ENCODE measurements at places on chromosomes 16 and 17.
A peak's percentile ranks its signal among the peaks of the same experiment; 100 is the strongest.

DNA sequence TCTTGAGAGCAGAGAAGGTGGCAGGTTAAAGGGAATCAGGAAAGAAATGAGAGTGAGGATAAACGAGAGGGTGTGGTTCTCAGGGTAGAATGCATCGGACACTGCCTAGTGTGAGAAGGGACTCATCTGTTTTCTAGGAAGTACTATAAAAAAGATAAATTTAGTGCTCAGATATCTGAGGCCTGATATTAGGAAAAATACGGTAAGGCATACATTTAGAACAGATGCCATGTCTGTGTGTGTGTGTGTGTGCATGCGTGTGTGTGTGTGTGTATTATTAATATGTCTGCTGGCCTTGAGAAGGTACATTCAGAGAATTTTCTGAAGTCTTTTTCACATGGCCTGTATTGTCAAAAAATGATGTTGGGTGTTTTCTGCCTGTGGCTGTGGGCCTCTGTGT is 414.8 kb downstream of the MAF start:
- DNase-seq = no peak

DNA sequence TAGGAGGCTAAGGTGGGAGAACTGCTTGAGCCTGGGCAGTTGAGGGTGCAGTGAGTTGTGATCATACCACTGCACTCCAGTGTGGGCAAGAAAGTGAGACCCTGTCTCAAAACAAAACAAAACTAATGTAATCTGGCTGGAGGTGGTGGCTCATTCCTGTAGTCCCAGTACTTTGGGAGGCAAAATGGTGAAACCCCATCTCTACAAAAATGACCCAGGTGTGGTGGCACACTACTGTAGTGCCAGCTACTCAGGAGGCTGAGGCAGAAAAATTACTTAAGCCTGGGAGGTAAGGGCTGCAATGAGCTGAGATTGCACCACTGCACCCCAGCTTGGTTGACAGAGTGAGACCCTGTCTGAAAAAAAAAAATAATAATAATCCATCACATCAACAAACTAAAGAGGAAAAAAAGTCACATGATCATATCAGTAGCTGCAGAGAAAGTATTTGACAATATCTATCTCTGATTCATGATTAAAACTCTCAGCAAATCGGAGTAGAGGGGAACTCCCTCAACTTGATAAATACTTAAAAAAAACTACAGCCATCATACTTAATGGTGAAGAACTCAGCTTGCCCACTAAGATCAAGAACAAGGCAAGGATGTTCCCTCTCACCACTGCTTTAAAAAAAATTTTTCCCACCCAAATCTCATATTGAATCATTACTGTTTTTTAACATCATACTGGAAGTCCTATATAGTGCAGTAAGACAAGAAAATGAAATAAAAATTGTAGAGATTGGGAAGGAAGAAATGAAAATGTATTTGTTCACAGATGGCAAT is 31.0 kb downstream of the DHRS7B start:
- DNase-seq = no peak

GRCh38 chr16:85437166-85438052 is 175.7 kb upstream of the GSE1 start:
- no peak for DNase-seq

DNA sequence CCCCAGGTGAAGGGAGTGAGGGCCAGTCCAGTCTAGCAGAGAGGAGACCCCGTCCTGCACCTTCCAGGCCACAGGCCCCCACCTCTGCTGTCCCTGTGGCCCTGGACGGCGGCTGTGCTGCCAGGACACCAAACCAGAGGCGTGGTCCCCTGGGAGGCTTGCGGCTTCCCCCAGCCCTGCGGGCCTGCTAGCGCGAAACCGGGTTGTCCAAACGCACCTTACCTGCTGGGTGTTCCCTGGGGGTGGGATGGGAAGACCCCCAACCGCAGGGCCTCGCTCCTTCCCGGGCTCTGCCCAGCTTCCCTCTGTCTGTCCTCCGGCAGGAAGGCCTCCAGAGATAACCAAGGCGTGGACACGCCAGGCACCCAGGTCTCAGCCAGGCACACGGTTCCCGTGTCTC is 19.6 kb upstream of the CACNA1H start:
- no peak for DNase-seq

- no peak for DNase-seq
Observed at GRCh38 chr16:12173121-12173520, 196.6 kb downstream of the SNX29 start.

- DNase-seq = no peak
Observed at GRCh38 chr16:9437115-9437514, 345.7 kb downstream of the HAPSTR1 start.

- no peak for DNase-seq
Observed at GRCh38 chr16:65644821-65645220, 523.0 kb upstream of the CDH11 start.

DNA sequence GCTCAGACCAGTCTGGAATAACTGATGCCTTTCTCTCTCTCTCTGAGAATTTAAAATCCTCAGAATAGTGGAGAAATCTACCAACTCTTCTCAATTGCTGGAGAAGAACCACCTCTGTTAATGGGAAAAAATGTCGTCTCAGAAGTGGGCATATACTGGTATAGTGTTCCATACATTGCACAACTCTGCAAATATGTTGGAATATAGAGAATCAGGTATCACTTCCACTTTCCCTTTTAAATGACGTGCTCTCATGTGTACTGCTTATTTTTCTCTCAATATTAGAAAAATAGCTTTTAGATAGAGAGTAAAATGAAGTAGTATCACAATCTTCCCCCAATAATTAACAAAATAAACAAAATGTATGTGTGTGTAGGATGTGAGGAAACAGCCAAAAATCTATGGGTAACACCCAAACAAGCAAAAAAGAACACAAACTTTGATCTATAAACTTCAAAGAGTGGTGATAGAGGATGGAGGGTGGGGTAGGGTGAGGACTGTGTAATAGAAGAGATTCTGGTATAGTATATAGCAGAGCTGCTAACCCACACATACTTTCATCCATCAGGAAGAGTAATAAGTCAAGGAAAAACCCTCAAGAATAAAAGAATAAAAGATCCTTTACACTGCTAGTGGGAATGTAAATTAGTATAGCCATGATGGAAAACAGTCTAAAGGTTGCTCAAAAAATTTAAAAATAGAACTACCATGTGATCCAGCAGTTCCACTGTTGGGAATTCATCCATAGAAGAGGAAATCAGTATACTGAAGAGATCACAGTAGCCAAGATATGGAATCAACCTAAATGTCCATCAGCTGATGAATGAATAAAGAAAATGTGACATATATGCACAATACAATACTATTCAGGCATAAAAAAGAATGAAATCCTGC is 46.9 kb downstream of the NFATC3 start:
- DNase-seq = no peak

DNA sequence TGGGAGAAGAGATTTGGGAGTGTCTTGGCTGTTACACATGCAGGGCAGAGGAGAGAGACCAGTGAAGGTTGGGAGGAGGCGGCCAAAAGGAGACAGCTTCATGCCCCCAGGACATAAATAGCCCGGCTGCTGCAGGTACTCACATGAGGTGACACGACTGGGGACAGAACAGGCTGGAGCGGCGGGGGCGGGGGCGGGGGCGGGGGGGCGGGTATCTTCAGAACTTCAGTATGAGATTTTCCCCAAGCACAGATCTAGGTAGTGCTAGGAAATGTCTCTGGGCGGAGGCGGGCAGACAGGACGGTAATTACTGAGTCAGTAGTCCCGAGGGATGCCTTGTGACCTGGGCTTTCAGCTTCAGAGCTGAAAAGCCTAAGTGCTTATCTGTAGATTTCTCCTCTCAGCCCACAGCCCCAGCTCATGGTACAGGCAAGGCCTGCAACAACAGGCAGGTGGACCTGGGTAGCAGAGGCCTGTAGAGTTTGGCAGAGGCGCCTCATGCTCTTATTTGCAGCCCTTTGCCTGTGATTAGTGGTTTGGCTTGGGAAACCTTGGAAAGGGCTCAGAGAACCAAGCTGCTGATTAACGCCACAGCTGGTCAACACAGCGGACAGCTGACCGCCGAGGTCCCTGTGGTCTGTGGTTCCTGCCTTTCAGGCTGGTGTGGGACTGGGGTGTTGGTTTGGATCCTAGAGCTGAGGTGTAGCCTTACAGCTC is 24.5 kb downstream of the UNK start:
- peak; percentile 31 for DNase-seq

DNA sequence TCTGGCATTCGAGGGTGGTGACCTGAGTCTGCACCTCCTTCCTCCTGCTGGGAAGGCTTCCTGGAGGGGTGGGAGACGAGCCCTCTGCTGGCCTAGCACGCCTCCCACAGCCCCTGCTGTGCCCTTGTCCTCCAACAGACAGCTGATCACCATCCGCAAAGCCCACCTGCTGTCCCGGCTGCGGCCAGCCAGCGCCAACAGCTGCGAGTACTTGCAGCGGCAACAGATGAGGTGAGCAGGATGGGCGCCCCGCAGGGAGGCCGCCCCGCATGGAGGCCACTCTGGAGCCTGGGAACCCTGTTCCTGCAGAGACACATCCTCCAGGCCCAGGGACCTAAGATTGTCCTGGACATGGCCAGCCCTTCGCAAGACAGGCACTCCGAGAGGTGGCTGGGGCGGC is 21.6 kb downstream of the UBALD1 start:
- DNase-seq = no peak

GRCh38 chr16:63684149-63685101 is 1437.4 kb downstream of the CDH11 start:
- no peak for DNase-seq

DNA sequence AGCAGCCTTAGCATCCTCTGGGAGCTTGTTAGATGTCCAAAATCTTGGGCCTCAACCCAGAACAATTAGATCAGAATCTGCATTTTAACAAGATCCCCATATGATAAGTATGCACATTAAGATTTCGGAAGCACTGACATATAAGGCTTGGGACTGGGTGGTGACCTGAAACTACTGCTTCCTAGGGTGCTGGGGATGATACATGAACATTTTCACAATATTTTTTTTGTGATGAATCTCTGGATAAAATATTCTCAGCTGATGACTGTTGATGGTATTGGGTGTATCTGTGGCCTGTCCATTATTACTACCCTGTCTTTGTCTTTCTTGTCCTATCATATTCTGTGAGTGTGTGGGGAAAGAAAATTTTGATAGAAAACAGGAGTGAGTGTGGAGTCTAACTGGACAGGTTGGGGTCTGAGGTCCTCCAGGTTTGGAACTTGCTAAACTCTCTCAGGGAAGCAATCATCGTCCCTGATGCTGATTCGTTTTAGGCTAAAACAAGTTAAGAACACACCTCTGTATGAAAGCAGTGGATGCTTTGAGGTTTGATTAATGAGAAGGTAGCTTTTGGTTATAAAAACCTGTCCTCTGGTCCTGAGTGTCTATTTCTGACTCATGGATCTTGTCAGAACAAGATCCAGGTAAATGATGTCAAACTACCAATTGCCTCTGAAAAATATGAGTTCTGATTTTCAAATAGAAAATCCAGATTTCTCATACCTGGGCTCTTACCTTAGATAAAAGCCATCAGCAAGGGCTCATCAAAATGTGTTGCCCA is 23.2 kb downstream of the KRT23 start:
- DNase-seq = peak; percentile 73

DNA sequence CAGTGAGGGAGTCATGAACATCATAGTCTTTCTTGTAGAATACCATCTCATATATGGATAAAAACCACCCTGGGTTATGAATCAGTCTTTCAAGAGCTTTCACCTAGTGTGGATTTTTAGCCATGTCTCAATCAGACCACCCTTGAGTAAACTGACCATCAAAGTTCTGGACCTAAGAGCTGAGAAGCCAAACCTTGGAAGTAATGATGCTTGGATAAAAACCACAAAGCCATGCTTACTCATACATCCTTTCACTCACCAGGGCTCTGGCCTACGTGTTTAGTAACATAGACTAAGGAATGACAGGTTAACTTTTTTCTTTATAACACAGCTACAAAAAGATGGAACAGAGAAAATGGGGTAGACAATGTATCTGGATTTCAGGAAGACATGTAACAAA is 167.2 kb downstream of the STX8 start:
- peak; percentile 29 for DNase-seq

DNA sequence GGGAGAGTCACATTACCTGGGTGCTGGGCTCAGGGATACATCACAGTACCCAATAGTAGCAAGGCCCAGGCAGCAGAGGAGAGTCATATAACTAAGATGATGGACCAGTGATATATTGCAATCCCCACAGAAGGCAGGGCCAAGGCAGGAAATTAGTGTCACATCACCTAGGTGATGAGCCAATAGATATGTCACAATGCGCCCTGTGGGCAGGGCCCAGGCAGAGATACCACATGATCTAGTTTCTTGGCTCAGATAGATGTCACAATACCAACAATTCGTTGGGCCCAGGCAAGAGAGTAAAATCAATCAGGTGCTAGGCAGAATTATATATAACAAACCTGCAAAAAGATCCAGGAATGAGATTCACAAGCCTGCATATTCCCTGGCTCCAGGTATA is 2111.5 kb downstream of the TP53TG3F start:
- no peak for DNase-seq

- no peak for DNase-seq
Observed at GRCh38 chr17:81346908-81347349, 48.3 kb upstream of the BAHCC1 start.

GRCh38 chr16:23564575-23565363 is 7.2 kb downstream of the UBFD1 start:
- no peak for DNase-seq

DNA sequence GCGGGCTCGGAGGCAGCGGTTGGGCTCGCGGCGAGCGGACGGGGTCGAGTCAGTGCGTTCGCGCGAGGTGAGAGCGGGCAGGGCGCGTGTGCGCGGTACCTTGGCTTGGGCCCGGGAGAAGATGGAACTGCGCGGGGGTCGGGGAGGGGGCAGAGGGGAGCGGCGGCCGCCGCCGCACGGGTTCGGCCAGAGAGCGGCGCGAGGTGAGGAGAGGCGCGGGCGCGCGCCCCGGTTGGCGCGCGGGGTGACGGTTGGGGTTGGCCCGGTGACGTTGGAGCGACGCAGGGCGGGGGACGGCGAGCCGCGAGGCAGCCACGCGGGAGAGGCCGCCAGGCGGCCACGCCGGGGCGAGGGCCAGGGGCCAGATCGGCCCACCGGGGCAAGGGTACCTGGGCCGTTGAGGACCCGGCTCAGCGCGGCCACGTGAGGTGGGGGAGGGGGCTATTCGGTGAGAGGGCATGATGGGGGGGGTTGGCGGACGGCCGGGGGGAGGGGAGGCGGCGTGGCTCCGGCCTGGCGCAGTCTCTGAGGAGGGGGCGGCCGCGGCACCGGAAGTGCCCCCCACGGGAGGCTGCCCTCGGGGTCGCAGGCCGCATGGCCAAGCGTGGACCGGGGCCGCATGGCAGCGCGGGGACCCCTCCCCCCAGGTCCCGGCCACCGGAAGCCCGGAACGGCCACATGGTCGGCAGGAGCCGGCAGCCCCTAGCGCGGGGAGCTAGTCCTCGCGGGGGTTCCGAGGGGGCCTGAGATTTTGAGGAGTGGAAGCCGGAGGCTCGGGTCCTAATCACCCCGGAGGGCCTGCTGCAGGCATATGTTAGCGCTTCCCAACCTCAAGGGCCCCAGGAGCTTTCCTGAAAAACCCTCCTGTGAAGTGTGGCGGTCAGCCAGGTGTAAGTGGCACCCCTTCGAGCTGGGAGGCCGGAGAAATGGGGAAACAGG is 527 bp downstream of the EIF5A start:
- no peak for DNase-seq

DNA sequence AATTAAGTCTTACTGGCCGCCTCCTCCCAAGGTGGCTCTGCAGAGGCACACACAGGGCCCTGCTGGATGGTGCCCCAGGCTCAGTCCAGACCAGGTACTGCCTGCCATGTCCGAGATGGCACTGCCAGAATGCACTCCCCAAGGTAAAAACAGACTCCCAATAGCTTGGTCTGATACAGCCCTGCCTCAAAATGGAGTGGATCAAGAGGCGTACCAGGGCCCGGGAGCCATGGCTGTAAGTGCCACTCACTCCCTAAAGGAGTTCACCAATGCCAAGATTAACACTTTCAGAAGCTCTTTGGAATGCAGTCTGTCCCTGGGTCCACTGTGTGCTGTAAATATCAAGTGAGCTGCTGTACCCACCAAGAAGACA is 576 bp upstream of the MYO18A start:
- no peak for DNase-seq

Measured in epithelial cell of prostate (primary cell).